ENCODE measurements at places on chromosomes 3 and 15.

GRCh38 chr3:195083659-195084058 lies 187.3 kb downstream of the XXYLT1 start:
- no peak for DNase-seq

- DNase-seq = no peak
These were observed 189.8 kb downstream of the KLF13 start for GRCh38 chr15:31516440-31516839.

- no peak for DNase-seq
These were observed 39.1 kb downstream of the TKT start for GRCh38 chr3:53216723-53217122.

DNA sequence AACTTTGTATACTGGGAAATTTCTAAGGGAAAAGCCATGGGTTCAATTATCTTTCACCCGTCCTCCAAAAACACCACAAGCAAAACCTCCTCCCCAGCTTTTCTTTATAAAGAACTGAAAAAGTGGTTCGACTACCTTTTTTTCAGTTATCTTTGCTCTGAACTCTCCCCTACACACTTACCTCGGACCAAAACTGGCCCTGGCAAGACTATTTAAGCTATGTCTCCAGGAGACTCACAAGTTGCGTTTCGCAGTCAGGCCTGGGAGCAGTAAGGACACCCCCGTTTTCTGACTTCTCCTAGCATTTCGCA lies 645 bp downstream of the COPS2 start:
- no peak for DNase-seq

DNA sequence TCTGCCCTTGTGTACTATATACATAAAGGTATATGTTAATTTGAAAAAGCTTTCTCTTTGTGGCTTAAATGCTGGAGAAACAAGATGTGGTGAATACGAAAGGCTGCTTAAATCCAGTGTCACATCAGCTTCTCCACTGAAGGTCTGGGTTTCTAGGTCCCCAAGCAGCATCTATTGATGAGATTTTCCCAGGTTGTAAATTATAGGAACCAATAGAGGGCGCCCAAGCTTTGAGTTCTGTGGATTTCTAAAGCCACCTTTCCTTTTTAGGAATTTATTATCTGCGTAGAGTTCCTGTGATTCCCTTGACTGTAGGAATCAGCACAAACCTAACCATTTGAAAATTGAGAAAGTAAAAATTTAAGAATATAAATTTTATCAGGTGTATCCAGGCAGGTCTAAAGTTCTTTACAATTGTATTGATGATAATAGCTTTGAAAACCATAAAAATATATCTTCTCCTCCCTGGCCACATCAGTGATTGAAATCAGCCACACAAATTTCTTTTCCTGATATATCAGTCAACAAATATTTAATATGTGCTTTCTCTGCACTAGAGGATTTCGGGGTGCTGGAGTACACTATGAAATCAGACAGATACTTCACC lies 88.3 kb upstream of the ADAMTSL3 start:
- no peak for DNase-seq

- DNase-seq = no peak
These were observed 353.5 kb downstream of the MCTP2 start for GRCh38 chr15:94584833-94585244.

- DNase-seq = no peak
These were observed at the start of gene THRB for GRCh38 chr3:24494618-24495325. THRB (minus strand) TSS chr3:24494850.

DNA sequence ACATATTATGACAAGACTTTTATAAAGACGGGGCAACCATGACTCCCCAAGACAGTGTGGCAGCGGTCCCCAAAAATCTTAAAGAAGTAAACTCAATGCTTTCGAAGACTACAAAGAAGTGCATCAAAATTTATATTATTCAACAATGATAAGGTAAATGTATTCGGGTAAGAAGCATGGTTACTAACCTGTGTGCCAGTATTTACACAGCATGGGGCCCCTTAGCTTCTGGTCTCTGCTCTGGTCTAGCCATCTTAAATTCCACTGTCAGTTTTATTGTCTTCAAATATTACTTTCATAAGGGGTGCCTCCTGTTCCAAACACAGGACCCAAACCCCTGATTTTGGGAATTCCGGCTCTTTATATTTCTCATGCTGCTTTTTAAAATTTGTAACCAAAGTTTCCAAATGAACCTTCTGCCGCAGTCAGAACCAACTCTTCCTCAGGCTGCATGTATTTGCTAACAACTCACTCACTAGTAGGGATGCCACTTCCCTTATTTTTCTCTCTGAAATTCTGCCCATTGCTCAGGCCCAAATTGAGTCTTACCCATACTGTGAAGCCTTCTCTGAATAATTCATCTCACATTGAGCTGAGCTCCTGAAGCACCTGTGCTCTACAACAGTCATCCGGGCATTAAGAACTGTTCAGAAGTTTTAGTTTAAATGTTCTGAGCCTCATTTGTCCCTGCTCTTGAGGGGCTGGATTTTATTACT lies 1.2 kb downstream of the TTC23 start:
- DNase-seq = no peak

DNA sequence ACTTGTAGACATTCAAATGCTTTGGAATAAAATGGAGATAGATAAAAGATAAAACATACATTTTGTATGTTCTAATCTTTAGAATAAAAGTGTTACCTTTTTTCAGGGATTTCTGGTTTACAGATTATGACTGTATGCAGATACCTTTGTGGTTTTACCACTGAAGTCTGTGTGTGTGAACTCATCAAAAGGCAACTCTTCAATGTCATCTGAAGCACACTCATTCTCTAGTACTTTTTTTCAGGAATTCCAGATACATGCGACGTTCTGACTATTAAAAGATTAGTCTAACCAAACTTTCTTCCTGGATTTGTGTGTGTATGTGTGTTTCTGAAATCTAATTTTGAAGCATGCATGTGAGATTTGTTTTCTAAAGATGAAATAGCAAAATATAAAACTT lies 188.6 kb downstream of the NLGN1 start:
- DNase-seq = no peak

DNA sequence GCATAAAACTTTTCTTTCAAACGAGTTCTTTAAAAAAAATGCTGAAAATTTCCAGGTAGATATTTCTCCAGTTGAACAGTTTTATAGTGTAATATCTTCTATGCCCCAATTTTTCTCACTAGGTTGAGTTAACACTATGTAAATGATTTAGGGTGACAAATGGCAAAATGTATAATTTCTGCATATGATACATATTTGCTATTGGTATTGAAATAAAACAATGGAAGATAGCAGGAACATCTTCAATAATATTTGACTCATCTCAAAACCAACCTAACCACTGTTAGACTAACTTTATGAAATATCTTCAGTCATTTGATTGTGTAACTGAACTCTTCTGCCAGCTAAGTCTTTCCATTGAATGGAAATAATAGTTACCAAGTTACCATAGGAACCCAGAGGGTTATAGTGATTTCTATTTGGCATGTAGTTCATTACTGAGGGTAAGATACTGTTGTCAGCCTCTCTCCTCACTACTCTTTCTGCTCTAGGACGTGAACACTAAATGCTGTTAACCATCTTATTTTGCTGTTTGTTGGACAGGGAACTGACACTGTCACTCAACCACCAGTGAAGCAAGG lies 824.7 kb upstream of the NECTIN3 start:
- no peak for DNase-seq

GRCh38 chr3:110069761-110070160 lies 732.4 kb upstream of the DPPA4 start:
- no peak for DNase-seq

- no peak for DNase-seq
These were observed 58.6 kb downstream of the CACNA2D3 start for GRCh38 chr3:54180921-54181320.

GRCh38 chr3:23071296-23071695 lies 131.8 kb upstream of the UBE2E2 start:
- DNase-seq = no peak

GRCh38 chr3:67976663-67977062 lies 322.3 kb upstream of the SUCLG2 start:
- DNase-seq = no peak

DNA sequence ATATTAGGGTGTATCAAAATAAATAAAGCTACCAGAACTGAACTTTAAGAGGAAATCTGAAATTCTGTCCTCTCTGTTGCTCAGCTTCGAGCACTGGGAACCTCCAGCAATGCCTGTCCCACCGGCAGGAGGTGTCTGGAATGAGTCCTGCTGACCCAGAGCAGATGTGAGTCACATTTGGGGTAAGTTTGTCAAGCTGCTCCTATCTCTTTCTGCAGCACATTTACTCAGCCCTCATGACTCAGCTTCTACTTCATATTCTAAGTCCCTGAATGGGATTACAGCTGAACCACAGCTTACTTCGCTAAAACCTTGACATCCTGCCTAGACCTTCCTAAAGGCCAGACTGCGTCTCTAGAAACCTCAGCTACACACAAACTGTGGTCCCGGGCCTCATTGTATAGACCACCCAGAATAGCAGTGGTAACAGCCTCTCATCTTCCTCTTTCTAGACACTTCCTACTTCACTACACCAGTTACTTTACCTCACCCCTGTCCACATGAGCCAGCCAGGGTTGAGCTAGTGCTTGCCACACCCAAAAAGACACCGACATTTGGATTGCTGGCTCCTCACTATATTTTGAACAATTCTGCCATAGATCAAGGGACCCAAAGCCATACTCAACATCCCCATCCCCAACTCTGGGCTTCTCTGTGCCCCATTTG lies 109.6 kb upstream of the TMCO5A start:
- no peak for DNase-seq

DNA sequence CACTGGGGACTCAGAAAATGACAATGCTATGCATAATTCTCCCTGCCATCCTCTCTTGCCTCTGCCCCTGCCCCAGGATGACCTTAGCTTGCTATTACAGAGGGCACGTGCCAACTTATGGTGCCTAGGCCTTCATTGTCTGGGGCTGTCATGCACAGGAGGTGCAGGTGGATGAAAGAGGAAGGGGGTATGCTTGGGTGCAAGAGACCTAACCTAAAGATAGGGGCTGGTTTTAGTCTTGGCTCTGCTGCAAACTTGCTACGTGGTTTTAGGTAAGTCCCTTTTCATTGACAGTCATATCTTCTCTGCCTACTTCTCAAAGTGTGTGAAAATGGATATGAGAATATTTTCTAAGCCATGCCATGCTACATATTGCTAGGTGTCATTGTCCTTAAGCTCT lies 161.3 kb downstream of the EPHB1 start:
- DNase-seq = no peak

- DNase-seq = no peak
These were observed 26.8 kb downstream of the TIMMDC1 start for GRCh38 chr3:119524931-119525662.

DNA sequence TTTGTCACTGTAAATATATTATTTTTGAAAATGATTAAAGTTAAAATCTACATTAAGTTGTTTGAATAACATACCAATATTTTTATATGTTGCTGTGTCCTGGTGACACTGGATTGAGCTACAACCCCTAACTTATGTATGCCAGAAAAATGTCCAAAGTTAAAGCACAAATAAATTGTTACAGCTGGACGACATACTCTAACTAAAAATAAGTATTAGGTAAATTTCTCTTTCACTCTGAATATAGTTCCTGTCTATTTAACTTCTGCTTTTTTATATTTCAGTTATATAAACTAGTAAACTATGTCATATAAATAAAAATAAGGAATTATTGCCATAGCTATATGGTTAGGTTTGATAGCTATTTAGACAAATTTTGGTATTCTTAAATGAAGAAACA lies 118.5 kb upstream of the SAMMSON start:
- DNase-seq = no peak

DNA sequence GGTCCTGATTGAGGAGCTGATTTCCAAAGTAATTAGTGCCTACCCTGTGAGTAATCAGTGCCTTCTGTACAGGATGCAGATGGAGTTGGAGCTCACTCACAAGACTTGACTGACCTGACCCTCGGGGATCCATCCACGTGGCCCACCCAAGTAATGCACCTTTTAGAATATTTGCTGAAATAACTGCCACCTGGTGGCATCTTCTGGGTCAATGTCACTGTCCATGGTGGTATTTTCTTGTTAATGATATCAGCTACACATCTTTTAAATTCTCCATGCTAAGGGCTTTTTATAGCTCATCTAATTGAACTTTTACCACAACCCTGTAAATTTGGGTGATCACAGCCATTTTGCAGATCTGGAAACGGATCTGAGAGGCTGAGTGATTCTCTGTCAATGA lies 74.3 kb upstream of the ANKRD34C start:
- no peak for DNase-seq
